Right hindlimb (tissue), 1 donor: ENCODE measurements at places on chromosomes 2 and 18.
A peak's percentile ranks its signal among the peaks of the same experiment; 100 is the strongest.

DNA sequence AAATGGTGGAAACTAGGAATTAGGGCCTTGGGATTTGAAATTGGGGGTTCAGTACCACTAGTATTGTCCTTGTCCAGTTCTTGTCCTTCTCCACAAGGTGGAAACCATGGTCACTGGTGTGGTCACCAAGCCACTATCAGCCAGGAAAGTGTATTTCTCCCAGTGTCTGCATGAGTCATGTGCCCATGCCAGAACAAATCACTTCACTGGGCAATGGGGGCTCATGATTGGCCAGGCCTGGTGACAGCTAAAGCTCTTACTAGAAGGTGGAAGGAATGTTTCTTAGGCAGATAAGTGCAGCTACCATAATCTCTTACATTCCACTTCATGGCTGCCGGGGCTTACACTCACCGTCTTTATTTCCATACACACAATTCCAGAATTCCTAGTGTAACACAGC, 124.8 kb upstream of the TACR1 start:
- DNase-seq = no peak

DNA sequence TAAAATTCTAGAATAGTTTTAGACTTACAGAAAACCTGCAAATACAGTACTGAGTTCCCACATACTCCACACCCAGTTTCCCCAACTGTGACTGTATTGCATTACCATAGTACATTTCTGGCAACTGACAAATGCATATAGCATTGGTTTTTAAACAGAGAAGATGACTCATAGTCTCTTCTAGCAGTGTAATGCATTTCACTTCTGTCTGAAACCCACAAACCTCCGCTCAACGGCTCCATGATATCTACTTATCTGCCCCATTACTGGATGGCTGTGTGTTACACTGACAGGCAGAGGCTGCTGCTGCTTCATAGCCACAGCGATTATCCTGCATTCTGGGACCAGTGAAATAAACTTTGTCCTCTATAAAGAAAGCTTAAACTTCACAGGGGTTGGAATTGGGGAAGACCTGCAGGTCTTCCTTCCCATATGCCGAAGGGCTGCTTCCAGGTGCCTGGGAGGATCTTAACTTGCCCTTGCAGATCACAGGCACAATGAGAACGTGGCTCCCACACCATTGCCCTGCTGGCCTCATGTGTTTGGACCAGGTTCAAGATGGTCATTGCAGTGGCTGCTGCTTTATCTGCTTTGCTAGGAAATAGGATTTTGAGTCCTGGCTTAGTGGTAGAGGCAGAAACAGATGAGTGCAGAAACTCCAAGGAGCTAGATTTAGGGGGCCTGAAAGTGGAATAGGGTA, 742.6 kb upstream of the HS6ST1 start:
- peak; percentile 40 for DNase-seq

DNA sequence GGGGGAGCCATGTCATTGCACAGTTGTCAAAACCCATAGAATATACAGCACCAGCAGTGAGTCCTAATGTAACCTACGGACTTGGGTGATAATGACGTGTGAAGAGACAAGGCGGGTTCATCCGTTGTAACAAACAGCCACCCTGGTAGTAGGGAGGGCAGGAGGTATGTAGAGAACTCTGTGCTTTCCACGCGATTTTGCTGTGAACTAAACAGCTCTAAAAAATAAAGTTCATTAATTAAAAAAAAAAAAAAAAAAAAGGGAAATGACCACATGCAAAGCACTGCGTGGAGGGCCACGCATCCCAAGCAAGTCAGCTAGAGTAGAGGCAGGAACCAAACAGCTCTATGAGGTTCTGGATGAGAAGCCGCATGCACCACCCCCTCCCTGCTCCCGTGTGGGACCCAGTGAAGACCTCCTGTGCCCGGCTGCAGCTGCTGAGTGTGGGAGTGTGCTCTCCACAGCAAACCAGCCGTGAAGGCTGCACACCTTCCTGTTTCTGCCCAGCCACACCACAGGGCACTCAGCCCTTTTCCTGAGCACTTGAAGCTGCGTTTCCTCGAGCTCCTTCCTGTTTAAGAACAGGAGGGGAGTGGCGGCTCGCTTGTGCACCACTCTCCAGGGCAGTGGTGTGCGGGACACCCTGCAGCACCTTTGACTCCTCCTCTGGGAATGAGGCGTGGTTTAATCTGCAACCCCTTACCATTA, 65.6 kb downstream of the ODC1 start:
- DNase-seq = no peak

GRCh38 chr2:197615016-197615652, 60.3 kb downstream of the RFTN2 start:
- no peak for DNase-seq

GRCh38 chr18:42275949-42276730, 321.1 kb downstream of the PIK3C3 start:
- DNase-seq = no peak

- no peak for DNase-seq
These were observed 36.5 kb downstream of the AP1S3 start for GRCh38 chr2:223800908-223801307.

- no peak for DNase-seq
These were observed 384.3 kb upstream of the SYT4 start for GRCh38 chr18:43661570-43661969.

DNA sequence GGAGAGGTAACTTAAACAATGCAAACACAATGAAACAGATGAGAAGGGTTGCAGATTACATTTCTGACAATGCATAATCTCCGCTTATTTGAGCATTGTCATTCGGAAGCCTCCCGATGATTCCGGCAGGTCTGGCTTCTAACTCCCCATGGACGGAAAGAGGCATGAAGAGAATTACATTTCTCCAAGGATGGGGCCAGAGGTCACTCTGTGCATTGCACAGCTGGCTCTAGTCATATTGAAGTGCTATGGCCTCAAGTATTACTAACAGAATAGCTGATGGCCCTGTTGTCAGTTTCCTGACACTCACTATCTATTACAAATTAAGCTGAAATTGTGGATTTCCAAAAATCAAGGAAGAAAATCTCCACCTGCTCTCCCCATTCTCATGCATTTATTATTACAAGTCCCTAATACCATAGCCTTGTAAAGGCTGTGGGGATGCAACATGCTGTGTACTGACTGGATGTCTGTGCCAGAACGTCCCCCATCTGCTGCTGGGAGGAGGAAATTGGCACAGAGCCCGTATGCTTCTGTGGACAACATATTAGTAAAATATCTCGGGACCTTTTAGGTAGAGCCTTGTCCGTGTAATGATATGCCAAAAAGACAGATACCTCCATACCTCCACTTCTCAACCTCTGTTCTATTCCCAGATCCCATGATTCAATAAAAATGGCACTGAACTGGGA, 168.1 kb downstream of the SETBP1 start:
- DNase-seq = no peak

GRCh38 chr2:230335461-230335863, 8.5 kb downstream of the SP140L start:
- no peak for DNase-seq

- no peak for DNase-seq
These were observed 76.1 kb downstream of the EPB41L3 start for GRCh38 chr18:5467671-5468070.

DNA sequence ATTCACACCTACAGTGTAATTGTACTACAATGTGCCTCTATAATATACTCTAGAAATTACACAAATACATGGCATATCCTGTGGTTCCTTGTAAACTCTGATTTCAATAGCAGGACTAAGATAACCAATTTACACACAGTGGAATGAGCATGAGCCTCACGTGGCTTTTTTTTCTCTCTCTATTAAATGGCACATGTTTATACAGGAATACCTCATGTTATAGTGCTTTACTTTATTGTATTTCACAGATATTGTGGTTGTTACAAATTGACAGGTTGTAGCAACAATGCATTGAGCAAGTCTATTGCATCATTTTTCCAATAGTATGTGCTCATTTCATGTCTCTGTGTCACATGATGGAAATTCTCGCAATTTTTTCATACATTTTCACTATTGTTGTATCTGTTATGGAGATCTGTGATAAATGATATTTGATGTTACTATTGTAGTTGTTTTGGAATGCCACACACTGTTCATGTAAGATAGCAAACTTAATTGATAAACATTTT, 260.0 kb downstream of the FSIP2 start:
- DNase-seq = no peak

- peak; percentile 79 for DNase-seq
These were observed 3.5 kb downstream of the CDK5R2 start for GRCh38 chr2:218962859-218963492.

- peak; percentile 94 for DNase-seq
These were observed 2.3 kb upstream of the NR4A2 start for GRCh38 chr2:156334496-156335478.

DNA sequence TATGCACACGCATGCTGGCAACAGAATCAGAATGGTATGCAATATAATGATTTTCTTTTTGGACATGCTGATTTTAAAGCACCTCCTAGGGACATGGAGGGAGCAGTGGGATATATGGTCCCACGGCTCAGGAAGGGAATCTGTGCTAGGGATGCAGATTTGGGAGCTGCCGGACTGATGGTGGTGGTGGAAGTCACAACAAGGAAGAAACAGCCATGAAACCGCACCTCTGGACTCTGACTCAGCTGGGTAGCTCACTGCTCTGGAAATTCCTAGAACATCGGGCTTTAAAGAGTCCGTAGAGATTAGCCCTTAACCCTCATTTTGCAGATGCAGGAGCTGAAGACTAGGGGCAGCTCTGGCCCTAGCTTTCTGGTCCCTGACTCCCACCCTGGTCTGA, 364.3 kb upstream of the KLHL29 start:
- no peak for DNase-seq

- no peak for DNase-seq
These were observed 111.8 kb downstream of the FSHR start for GRCh38 chr2:49042488-49042887.

DNA sequence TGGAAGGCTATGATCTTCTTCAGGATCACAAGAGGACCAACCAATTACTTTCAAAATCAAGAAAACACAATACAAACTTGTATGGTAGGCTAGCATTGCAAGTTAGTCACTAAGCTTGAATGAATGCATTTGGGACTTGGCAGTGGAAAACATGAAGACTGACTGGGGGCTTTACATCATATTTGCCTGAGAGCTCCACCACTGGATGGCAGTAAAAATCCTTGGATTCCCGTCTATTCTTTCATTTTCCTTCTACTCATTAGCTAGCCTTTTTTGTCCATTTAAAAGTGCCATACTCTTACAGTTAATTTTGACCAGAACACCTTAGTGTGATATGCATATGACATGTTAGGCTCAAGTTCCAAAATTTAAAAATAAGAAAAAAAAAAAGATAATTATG, 63.5 kb upstream of the RASGRP3 start:
- DNase-seq = no peak

GRCh38 chr2:18267501-18267900, 293.0 kb downstream of the RDH14 start:
- DNase-seq = no peak

DNA sequence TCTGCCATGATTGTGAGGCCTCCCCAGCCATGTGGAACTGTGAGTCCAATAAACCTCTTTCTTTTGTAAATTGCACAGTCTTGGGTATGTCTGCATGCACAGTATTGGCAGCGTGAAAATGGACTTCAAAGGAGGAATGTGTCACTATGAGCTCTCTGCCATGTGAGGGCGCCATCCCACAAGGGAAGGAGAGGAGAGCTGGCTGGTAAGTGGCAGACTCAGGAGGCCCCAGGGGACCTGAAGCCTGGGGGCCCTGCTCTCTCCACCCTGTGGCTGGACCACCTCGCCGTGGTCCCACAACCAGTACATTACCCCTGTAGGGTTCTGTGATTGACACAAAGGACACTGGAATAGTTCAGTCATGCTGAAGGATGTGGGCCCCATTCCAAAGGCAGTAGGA, 122.1 kb downstream of the RPIA start:
- no peak for DNase-seq
